Cortex of kidney (tissue), 1 donor: ENCODE measurements at places on chromosomes 16 and 17.

DNA sequence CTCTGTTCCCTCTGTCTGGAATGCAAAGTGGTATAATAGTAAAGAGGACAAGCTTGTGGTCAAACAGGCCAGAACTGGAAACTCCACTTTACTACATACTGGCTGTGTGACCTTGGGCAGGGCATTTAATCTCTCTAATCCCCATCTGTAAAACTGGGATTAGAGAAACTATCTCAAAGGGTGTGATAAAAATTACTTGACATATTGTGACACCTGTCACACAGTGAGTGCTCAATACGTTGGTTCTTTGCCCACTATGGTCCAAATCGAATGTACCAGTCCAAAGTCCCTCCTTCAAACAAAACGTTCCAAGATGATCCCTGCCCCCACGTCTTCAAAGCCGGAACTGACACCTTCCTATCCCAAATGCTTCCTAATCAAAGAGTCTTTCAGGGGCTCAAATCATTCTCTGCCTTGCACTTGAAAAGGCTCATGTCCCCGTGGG is 734 bp downstream of the PGAP3 start:
- DNase-seq, result no peak

GRCh38 chr16:822909-823297 is 22.4 kb upstream of the GNG13 start:
- DNase-seq, result no peak

- no peak for DNase-seq
These were observed 69.3 kb downstream of the STXBP4 start for GRCh38 chr17:55037828-55038227.

DNA sequence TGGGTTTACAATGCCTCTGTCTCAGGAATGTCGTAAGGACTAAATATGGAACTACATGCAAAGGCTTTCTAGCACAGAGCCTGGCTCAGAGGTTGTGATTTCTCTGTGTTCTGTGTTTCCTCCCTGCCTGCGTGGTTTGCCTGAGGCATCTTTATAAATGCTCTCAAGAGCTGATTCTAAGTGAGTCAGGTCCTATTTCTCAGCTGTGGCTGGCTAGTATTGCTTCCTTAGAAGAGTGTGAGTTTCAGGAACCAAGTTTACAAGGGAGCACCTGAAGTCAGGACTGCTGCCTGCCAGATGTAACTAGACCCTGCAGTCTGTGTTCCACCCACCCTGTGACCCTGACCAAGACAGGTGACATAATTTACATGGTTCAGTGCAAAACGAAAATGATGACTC is 8.0 kb upstream of the CCL1 start:
- DNase-seq, result no peak
